ENCODE measurements at places on chromosomes 16 and 17.

- no peak for DNase-seq
These were observed 4.8 kb upstream of the MAPT start for GRCh38 chr17:45889579-45889978.

GRCh38 chr16:67781565-67781921 is 24.8 kb downstream of the RANBP10 start:
- peak; percentile 17 for DNase-seq

- no peak for DNase-seq
These were observed 121.8 kb upstream of the MED13 start for GRCh38 chr17:62186841-62187240.

GRCh38 chr17:34883106-34884000 is 77.9 kb downstream of the CCT6B start:
- DNase-seq: no peak

- no peak for DNase-seq
These were observed 14.7 kb downstream of the PMM2 start for GRCh38 chr16:8812162-8812843.

DNA sequence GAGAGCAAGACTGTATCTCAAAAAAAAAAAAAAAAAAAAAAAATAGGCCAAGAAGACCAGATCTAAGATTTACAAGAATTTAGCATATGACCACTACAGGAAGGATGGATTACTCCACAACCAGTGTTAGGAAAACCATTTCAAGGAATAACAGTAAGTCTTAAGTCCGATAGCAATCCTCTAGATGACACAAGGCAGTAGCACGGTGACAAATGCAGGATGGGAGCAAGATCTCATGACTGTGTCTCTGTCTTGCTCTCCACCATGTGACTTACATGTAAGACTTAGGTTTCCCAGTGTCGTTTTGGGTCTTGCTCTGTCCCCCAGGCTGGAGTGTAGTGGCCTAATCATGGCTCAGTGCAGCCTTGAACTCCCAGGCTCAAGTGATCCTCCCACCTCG is 27.8 kb downstream of the C16orf96 start:
- DNase-seq: no peak

DNA sequence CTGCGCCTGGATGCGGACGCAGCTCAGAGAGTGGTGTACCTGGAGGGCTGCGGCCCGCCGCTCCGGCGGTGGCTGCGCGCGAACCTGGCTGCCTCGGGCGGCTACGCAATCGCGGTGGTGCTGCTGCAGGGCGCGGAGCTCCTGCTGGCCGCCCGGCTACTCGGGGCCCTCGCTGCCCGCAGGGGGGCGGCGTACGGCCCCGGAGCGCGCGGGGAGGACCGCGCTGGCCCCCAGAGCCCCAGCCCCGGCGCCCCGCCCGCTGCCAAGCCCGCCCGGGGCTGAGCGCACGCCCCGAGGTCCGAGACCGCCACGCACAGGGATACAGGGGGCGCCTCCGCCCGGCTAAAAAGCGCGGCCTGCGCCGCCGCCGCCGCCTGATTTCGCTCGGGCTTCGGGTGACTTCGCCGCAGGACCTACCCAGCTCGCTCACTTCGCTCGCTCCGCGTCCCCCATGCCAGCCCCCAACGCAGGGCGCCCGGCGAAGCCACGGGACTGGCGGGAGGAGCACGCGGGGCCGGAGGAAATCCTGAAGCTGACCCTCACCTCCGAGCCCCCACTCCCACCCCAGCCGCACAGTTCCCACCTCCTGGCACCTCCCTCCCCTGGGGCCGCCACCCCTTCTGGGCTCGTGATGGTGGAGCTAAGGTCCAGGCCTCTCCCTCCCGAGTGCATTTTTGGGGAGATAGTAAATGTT is 8.2 kb downstream of the PDE6G start:
- DNase-seq: no peak

DNA sequence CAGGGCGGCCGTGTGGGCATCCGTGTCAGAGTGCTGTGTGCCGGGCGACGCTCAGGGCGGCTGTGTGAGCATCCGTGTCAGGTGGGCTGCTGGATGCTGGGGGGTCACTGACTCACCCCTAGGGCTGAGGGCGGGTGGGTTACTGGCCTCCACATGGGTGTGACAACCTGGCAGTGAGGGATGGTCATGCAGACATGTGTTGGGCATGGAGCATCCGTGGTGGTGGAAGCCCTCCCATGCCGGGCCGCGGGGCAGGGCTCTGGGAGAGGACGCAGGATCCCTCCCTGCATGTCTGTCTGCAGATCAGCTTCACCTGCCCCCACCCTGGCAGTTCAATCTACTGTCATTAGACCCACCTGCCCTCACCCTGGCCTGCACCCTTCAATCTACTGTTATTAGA is 56.3 kb downstream of the METRNL start:
- DNase-seq: no peak

DNA sequence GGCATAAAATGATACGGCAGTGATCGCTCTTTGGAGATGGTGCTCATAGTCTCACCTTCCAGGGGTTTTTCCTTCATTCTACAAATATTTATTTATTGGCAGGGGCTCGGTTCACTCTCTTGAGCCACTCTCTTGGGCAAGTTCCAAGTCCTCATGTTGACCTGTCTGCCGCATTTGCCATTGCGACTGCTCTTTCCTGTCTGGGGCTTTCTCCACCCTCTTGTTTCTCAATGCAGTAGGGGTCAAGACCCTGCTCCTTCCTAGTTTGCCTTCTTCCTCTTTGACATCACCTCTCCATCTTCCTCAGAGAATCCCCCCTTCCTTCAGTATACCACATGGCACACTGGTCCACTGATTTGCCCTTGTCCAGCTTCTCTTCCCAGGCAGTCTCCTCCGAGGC is 21.9 kb upstream of the LRRC75A start:
- no peak for DNase-seq

GRCh38 chr17:77208856-77209255 is 68.1 kb downstream of the SEC14L1 start:
- DNase-seq: no peak

GRCh38 chr17:52938623-52939230 is 780.2 kb upstream of the CA10 start:
- DNase-seq: no peak

DNA sequence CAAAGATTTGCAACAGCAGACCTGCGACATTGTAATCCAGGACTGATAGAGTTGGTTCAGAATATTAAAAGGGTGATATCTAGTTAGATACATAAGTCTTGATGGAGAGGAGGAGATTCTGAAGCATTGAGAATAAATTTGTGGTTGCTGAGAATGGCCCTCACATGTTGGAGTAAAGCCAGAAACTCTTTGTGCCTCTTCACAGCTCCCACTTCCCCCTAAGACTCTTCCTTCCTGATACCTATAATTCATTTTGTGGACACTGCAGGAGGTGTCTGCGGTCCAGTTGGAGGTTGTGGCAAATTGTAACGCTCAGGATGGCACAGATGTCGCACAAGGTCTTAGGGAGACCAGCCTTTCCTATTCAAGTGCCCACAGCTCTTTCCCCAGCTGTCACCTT is 17.5 kb downstream of the WWOX start:
- DNase-seq: no peak

DNA sequence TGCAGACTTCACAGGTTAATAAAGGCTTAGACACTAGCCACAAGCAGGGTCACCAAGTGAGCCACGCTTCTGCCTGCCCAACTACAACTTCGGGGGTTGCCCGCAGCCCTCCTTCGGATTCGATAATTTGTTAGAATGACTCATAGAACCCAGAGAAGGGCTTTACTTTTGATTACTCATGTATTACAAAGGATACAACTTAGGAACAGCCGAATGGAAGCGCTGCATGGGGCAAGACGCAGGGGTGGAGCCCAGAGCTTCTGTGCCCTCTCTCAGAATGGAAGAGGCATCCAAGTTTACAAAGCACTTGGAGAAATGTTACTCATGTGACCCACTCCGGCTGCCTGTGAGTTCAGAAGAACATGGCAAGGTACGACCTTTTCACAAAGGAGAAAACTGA is 7.5 kb upstream of the CDH5 start:
- no peak for DNase-seq

GRCh38 chr16:87274794-87275193 is 42.4 kb downstream of the C16orf95 start:
- no peak for DNase-seq

- no peak for DNase-seq
These were observed 893 bp downstream of the HCFC1R1 start for GRCh38 chr16:3022684-3023414.

DNA sequence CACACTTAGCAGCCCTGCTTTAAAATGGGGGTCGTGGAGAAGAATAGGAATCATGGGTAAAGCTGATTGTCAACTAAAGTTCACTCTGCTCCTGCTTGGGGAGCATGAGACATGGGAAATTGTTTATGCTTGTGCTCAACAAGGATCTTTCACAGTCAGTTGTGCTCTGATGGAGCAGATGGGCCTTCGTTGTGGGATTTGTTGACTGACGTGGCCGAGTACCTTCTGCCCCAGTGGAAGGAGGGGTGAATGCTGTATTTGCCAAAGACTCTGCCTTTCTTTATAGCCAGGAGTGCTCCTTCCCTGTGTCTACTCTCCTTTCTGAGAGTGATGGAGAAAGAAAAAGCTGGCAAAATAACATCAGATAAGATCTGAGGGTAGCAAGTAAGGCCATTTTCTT is 11.4 kb downstream of the ARSG start:
- no peak for DNase-seq

DNA sequence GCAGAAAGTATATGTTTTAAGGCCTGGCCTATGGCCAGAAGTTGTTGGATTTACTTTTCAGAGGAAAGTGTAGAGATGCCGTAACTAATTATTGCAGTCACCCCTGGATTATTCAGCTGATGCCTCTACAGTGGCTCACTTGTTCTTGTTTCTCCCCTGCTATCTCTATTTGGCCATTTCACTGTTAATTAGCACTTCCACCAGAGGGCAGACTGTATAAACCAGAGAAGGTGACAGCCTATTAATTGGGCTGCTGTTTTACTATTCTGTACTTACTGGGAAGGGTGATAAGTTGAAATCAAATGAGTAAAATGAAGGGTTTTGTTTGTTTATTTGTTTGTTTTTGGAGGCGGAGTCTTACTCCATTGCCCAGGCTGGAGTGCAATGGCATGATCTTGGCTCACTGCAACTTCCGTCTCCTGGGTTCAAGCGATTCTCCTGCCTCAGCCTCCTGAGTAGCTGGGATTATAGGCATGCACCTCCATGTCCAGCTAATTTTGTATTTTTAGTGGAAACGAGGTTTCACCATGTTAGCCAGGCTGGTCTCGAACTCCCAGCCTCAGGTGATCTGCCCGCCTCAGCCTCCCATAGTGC is 66.0 kb downstream of the CDK12 start:
- DNase-seq: no peak

DNA sequence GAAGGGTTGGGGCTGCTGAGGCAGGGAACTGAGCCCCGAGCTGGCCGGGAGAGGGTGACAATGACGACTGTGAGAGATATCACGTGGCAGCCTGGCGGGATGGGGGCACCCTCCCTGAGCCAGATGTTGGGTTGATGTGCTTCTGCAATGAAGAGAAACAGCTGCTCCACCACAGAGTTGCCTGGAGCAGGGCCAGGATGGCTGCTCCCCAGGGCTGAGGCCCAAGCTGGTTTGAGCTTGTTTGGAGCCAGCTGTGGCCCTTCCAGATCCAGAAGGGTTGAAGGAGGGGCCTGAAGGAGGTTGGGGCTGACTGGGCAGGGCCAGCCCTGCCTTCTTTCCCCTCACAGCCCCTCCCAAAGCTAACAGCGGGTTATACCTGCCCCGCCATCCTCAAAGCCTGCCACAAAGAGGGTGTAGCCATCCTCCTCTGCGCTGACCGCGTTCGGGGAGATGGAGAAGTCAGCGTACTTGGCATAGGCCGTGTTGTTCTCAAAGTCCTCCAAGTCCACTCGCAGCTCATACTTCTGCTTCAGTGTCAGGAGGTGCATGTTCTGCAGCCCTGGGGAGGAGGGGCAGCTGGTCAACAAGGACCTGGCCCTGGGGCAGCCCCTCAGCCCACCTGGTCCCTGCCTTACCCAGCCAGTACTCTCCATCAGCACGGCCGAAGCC is 2.1 kb downstream of the MFAP4 start:
- DNase-seq: no peak

DNA sequence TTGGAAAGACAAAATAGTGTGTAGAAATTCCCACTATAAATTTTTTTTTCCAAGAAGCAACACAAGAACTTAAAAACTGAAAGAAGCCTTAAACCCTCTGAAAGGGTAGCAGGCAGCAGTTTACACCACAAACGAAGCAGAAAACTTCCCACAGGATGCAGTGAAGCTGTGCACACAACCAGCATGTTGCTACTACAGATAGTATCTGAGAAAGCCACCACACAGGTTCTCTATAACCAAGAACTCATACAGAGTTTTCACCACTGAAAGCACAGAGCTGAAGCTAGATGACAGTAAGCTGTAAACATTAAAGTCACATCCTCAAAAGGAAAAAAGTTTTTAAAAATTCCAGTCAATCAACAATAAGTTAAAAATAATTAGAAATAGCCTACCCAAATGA is 333.6 kb upstream of the MON1B start:
- no peak for DNase-seq

GRCh38 chr16:57725554-57725953 is 10.0 kb upstream of the KATNB1 start:
- DNase-seq: no peak

Measured in CD8-positive, alpha-beta memory T cell (primary cell).